ENCODE measurements at places on chromosomes 13 and 19. TPM values are rescaled to one million over a fixed set of nuclear protein-coding genes. Genes with fewer than 3 reads are reported as not detected.

DNA sequence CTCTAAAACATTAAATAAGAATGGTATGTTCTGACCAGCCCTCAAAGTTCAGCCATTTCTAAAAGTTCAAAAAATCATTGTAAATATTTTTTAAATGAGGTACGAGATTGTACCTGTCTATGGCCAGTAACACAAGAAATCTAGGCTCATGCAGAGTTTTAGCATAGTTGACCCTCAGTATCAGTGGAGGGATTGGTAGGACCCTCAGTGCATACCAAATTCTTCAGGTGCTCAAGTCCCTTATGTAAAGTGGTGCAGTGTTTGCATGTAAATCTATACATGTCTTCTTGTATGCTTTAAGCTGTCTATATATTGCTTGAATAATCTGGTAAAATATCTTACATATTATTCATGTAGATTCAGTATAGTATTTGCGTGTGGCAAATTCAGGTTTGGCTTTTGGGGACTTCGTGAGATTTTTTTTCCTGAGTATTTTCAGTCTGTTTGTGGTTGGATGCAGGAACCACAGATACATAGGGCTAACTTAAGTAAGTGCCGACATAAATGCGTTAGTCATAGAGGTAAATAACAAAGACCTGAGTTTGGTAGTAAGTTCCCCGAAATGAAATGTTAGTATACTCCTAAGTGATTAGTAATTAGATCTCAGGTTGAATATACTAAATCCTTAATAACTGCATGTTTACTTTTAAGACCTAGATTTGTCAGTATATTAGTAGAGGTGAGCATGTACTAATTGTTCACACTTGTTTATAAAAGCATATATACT lies 7.8 kb downstream of the MIR17HG start:
- DNase-seq: no peak
- no peaks in the 10 kb centered on the region for H3K27me3 ChIP-seq
- H3K4me3 ChIP-seq: no peak overlapping the region
- H3K36me3 ChIP-seq: peaks cover 49% of the 10 kb centered on the region
- H3K4me1 ChIP-seq: peaks cover 33% of the 10 kb centered on the region

DNA sequence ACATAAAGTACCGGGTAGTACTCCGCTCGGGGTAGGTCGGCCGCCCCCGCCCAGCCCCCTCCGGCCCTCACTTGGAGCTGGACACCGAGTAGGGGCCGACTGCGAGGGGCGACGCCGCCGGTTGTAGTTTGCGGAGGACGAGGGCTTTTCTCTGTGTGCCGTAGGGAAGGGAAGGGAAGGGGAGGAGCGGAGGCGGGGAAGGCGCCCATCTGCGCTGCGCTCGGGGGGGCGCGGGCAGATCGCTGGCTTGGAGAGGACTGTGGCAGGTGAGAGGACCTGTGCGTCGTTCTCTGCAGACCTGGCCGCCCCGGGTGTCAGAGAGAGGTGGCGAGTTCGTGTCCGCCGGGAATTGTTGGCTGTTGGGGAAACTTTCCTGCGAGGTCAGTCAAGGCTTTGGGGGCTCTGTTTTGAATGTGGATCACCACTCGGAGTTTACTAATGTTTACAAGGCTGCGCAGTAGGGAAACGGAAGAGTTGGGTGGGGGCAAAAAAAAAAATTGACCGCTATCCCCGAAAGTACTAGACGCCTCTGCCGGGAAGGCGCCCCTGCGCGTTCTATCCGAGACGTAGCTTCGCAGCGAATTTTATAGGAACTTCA lies 1.4 kb downstream of the ING1 start:
- DNase-seq: no peak
- H3K36me3 ChIP-seq: peaks cover 5% of the 10 kb centered on the region
- peaks cover 31% of the 10 kb centered on the region for H3K4me1 ChIP-seq
- H3K4me3 ChIP-seq: peak overlapping the region; percentile 97

- no peak for DNase-seq
- H3K4me1 ChIP-seq: peaks cover 33% of the 10 kb centered on the region
- no peak overlapping the region for H3K27ac ChIP-seq
- peaks cover 15% of the 10 kb centered on the region for H3K36me3 ChIP-seq
- no peak overlapping the region for H3K4me3 ChIP-seq
Measured at GRCh38 chr13:94269557-94269956, 209.9 kb downstream of the DCT start.

GRCh38 chr13:106623799-106624460 lies 56.0 kb upstream of the ARGLU1 start:
- no peak overlapping the region for H3K27ac ChIP-seq
- H3K4me1 ChIP-seq: peaks cover 2% of the 10 kb centered on the region
- no peaks in the 10 kb centered on the region for H3K36me3 ChIP-seq
- H3K4me3 ChIP-seq: no peak overlapping the region
- H3K27me3 ChIP-seq: peaks cover 22% of the 10 kb centered on the region

GRCh38 chr13:30153545-30154426 lies 153.6 kb downstream of the KATNAL1 start:
- H3K4me3 ChIP-seq: no peak overlapping the region
- H3K27ac ChIP-seq: no peak overlapping the region
- peaks cover 25% of the 10 kb centered on the region for H3K27me3 ChIP-seq
- no peak for DNase-seq
- H3K36me3 ChIP-seq: no peaks in the 10 kb centered on the region

Gene GJB2
- total RNA-seq: 0.27 TPM

Measured in osteocyte (in vitro differentiated cells).